ENCODE measurements at places on chromosomes 1 and 21.

DNA sequence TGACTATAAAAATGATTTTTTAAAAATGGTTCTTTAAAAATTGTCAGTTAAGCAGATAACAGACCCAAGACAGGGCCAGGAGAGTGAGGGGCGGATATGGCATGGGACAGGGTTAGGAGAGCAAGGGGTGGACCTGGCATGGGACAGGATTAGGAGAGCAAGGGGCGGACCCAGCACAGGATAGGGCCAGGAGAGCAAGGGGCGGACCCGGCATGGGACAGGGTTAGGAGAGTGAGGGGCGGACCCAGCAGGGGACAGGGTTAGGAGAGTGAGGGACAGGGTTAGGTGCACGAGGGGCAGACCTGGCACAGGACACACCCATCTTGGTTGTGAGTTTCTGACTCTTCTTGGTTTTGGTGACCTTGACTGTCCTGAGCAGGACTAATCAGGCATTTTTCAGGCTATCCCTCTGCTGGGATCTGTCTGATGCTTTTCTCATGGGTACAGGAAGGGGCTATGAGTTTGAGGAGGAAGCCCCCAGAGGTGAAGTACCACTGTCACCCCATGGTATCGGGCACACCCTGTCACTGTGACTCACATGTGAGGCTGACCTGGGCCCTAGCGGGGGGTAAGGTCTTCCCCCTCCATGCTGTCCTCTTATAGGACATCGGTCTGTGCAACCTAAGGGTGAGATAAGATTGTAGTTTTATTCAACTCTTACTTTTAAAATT, 159.0 kb upstream of the COL6A1 start:
- no peak for DNase-seq

- DNase-seq: no peak
These were observed 118.8 kb upstream of the IVNS1ABP start for GRCh38 chr1:185435696-185436379.

DNA sequence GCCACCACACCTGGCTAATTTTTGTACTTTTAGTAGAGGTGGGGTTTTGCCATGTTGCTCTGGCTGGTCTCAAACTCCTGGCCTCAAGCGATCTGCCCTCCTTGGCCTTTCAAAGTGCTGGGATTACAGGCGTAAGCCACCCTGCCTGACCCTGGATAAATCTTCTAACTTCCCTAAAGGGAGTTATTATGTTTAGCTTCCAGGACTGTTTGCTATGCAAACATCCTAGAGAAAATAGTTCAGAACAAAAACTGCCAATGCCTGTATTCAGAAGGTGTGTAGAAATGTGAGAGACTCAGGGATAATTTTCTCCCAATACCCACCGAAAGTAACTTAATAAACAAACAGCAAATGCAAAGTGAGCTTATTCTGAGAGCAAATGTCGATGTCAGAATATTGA, 301.2 kb downstream of the TGFB2 start:
- DNase-seq: no peak

DNA sequence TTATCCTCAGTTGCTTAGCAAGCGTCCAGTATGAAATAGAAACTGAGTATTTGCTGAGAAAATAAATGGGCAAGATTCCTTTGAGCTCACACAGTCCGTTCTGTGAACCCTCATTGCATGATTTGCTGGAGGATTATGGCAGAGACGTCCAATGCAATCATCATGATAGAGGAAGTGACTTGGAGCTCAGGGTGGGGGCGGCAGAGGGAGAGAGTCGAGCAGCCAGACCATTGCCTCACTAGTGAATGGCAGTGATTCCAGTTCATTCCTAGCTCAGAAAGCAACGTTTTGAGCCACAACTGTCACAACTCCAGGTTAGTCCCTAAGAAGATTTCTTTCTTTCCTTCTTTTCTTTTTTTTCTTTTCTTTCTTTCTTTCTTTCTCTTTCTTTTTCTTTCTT, 27.5 kb upstream of the COL9A2 start:
- DNase-seq: peak; percentile 24

- DNase-seq: no peak
These were observed 248.8 kb upstream of the PBX1 start for GRCh38 chr1:164310166-164310565.

DNA sequence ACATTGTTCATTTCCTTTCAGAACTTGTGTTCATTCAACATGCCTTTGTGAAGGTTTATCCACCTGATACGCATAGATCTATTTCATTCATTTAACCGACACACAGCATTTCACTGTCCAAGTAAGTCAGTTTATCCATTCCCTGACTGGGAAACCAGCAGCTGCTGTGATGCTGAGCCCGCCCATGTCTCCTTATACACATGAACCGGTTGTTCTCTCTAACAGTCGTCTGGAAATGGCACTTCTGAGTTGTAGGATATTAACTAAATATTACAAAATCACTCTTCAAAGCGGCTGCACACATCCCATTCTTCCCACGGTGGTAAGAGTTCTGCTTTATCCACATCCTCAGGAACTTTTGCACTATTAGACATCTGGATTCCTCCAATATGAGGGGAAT, 71.1 kb downstream of the NPHP4 start:
- DNase-seq: no peak

- DNase-seq: no peak
These were observed 27.2 kb upstream of the SLC26A9 start for GRCh38 chr1:205970486-205970885.

- DNase-seq: no peak
These were observed 4.7 kb downstream of the ELF3 start for GRCh38 chr1:202014915-202015661.

GRCh38 chr21:31005019-31005418, 33.3 kb downstream of the KRTAP19-8 start:
- no peak for DNase-seq

GRCh38 chr1:24294228-24294672, 24.9 kb upstream of the GRHL3 start:
- no peak for DNase-seq

- DNase-seq: no peak
These were observed 24.6 kb downstream of the B3GALT5 start for GRCh38 chr21:39637197-39637970.

GRCh38 chr21:17786071-17786850, 32.9 kb downstream of the C21orf91 start:
- no peak for DNase-seq

DNA sequence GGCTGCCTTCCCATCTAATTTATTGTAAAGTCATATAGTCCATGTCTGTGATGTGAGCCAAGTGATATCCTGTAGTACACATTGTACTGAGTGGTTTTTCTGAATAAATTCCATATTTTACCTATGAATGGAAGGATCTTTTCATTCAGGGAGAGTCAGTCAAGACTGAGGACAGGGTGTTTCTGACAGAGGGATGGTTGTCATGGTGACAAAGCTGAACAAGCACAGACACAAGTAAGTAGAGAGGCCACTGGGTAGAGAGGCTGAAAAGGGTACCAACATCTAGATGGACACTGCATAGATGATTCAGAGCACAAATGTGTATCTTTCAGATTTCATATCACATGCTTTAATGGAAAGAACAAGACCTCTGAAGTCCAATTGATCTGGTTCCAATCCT, 22.6 kb upstream of the IL20 start:
- no peak for DNase-seq

DNA sequence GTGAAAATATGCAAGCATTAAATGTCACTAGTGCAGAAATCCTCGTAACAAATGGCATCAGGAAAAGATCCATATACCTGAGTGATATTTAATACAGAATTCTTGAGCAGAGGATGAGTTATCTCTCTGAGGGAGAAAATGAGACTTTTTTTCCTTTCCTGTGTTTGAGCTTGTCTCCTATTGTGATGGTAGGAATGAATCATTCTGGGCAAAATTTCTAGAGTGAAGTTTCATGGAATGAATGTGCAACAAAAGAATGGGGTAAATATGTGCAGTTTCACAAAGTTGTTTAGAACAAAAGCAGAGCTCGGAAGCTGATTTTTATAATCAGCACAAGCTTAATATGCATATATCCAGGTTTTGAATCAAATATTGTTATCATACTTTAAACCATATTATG, 4.6 kb downstream of the CTPS1 start:
- no peak for DNase-seq

DNA sequence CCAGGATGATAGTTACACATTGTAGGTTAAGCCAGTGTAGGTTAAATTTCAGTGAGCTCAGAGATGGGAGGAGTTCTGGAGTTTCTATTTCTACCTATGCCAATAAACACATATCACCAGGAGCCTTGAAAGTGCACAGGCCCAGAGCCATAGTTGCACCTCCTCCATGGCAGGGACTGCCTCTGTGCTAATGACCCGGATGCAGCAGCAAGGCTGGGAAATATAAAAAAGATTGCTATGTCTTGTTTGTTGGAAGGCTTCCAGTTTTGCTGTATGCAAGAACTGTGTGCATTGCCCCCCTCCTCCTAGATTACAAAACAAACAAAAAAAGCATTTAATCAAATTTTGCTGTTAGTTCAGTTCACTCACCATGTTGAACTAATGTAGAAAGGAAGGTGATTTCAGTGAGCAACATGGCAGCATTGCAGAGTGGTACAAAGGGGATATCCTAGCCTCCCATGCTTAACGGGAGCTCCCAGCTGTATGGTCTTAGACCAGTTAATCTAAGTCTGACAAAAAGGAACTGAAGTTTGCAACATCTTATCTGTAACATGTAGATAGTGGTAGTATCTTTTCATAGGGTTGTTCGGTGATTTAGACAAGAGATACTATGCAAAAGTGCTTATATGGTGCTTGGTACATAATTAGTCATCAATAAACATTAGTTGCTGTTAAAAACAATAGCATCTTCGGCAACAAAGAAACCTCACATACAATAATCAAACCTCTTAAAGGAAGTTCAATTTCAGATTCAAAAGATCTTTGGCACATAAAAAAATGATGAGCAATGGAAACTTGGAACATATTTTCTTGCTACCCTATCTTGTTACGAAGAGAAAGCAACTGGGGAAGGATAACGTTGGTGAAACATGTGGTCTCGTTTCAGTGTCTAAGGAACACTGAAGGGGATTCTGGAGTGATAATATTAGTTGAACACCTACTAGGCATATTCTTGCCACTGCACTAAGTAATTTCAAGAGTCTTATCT, 309.5 kb downstream of the ASTN1 start:
- DNase-seq: no peak

DNA sequence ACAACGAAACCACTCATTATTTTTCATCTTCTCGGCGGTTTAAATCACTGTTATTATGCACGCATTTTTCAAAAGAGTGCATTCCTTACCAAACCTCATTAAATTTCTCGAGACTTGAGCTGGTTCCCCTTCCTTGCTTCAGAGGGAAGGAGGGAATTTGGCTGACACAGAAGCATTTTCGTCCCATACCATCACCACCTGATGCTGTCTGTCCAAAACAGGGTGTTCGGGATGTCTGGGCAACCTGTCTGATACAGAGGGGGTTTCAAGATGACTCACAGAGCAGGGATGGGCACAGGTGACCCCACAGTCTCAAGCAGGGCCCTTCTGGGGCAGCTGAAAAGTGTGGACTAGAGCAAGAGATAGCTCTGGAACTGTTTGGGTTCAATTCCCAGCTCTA, 12.3 kb upstream of the RCC2 start:
- DNase-seq: no peak

GRCh38 chr1:47875036-47875435, 122.1 kb downstream of the TRABD2B start:
- no peak for DNase-seq

DNA sequence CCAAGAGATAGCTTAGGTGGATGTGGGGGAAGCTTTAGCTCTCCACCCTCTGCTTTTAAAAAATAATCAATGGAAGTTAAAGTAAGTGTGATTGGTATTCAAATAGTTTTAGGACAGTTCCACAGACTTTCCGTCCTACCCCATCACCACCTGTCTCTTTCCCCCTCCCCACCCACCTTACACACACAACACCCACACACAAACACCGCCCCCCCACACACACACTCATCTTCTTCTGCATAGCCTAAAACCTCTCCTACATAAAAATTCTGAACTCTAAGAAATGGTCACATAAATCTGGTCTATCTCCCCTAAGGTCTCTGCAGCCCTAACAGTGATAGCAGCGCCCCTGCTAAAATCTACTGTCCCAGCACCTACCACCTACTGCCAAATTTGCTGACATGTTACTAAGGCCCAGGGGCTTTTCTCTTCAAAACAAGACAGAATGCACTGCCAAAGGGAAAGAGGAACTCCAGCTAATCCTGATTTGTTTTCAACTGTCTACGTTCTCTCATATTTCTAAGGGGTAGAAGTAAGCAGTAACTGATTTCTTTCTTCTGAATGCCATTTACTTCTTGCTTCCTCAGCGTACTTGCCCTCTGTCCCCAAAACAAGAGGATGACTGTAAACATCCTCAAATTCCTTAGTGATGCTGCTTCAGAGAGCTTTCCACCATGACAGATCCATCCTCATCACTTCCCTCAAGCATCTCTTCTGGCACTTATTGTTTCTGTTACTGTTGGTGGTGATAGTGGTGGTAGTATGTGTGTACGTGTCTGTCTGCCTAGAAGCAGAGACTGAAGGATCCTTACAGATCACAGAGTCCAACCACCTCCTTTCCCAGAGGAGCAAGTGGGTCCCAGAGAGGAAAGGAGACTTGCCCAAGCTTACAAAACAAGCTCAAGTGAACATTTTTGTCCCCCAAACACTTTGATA, 56.8 kb downstream of the LUZP1 start:
- DNase-seq: no peak

DNA sequence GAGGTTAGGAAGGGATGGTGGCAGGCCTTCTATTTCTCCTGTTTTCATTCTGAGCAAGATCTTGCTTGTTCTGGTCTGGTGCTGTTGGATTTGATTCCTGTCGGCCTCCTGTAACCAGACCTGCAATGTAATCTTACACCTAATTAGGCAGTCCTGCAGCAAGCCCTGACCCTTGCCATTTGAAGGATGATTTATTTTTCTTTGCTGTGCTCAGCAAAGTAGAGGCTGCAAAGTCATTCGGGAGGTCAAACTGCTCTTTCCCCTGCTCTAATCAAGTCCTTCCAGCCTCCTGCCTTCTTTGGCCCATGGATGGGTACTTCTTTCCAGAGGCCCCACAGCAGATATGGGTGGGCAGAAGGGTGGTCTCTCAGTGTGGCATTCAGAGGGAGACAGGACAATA, 417.7 kb upstream of the USP24 start:
- DNase-seq: no peak

- no peak for DNase-seq
These were observed 89.8 kb downstream of the PTPRU start for GRCh38 chr1:29326123-29326522.

GRCh38 chr1:9454494-9455066, 84.7 kb upstream of the SLC25A33 start:
- DNase-seq: no peak

GRCh38 chr1:86155051-86155806, 1.3 kb downstream of the COL24A1 start:
- no peak for DNase-seq

DNA sequence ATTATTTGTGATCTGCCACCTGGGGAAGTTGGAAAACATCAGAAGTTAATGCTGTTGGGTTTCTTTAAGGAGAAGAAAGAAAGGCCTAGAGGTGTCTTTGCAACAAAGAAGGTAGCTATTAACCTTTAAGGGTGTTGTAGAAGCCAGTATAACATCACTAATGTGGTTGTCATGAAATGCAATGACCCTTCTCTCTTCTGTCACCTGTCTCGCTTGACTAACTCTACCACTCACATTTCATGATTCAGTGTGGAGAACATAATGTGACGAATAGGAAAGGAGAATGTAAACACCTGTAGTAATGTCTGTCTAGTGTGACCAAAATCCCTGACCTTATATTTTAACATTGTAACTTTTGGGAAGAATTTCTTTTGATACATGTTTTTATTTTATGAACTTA, 211.7 kb upstream of the UBE2U start:
- no peak for DNase-seq
